ENCODE measurements at places on chromosomes 5 and 9.

GRCh38 chr9:18861609-18862544 lies 171.1 kb downstream of the SAXO1 start:
- DNase-seq, result peak; percentile 51

DNA sequence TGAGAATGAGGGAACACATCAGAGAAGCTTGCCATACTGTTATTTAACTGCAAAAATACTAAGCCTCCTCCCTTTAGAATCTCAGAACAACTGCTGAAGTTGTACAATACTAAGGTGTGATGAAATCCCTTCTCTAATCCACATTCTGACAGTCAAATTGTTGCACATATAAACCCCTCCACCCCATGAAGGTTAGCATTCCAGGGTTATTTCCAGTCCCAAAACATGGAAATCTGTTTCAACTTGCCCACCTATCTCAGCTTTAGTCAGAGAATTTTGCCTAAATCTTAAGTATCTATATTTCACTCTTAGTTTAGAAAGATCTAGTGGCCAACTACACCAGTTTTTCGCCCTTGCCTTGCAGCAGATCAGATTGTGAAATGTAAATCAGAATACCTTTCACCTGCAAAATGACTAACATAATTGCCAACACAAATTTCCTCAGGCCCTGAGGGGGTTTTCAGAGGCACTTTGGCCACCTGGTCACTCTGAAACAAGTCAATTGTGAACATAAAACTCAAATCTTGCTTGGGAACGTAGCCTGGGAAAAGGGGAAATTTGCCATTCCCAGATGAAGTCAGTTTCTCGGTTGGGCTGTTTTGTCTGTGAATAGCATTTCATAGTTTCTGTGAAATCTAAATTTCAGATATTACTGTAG lies 93.9 kb downstream of the EFNA5 start:
- no peak for DNase-seq

DNA sequence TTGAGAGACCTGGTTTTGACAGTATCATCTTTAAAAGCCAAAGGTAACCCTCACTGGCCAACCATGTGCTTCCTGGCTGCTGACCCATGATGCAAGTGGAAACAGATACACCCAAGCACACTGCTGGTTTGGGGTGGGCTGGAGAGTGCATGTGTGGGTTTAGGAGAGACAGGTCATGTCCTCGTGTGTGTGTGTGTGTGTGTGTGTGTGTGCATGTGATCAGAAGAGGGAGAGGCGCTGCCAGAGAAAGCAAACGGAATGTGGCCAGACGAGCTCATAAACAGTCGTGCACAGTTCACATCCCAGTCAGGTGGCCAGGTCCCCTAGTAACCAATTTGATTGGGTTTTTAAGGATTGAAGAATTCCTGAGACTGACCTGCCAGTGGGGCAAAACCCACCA lies 112.8 kb upstream of the ICE1 start:
- no peak for DNase-seq

DNA sequence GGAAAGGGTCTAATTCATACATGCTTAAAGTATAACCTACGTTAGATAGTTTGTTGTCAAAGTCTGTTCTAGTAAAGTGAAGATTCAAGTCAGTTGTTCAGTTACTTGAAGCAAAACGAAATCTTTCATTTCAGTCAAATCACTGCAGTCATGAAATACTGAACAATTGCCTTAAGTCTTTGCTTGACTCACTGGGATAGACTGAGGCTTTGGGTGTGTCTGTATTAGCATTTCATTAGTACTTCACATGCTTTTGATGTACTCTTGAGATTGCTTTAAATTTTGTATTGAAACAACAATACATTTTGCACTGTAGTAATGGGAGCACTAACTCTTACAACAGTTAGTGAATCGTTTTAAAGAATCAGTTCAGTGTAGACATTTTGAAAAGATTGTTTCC lies 4.0 kb upstream of the CMYA5 start:
- DNase-seq, result no peak

- DNase-seq, result no peak
Measured at GRCh38 chr9:107989544-107989943, 500.0 kb upstream of the KLF4 start.

- no peak for DNase-seq
Measured at GRCh38 chr5:53490747-53491146, 10.3 kb downstream of the FST start.

- no peak for DNase-seq
Measured at GRCh38 chr9:27535701-27536118, 6.1 kb upstream of the MOB3B start.

- no peak for DNase-seq
Measured at GRCh38 chr5:42628821-42629220, 127.8 kb upstream of the CCDC152 start.

DNA sequence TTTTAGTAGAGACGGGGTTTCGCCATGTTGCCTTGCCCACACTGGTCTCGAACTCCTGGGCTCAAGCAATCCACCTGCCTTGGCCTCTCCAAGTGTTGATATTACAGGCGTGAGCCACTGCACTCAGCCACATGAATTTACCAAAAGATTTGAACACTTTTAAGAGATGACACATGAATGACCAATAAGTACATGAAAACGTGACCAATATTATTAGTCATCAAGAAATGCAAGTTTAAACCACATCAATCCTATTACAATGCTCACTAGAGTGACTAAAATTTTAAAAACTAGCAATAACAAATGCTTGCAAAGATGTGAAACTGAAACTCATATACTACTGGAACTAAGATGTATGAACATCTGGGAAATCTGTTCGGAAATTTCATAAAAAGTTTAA lies 54.3 kb downstream of the NR6A1 start:
- DNase-seq, result no peak

DNA sequence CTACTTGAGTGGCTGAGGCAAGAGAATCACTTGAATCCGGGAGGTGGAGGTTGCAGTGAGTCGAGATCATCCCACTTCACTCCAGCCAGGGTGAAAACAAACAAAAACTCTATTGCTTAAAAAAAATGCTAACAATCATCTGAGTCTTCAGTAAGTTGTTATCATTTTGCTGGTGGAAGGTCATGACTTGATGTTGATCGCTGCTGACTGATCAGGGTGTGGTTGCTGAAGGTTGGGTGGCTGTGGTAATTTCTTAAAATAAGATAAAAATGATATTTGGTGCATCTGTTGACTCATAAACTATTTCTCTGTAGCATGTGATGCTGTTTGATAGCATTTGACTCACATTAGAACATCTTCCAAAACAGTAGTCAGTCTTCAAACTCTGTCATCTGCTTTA lies 349.4 kb upstream of the PAPPA start:
- no peak for DNase-seq

- DNase-seq, result no peak
Measured at GRCh38 chr5:67182301-67182790, 14.3 kb downstream of the CD180 start.

DNA sequence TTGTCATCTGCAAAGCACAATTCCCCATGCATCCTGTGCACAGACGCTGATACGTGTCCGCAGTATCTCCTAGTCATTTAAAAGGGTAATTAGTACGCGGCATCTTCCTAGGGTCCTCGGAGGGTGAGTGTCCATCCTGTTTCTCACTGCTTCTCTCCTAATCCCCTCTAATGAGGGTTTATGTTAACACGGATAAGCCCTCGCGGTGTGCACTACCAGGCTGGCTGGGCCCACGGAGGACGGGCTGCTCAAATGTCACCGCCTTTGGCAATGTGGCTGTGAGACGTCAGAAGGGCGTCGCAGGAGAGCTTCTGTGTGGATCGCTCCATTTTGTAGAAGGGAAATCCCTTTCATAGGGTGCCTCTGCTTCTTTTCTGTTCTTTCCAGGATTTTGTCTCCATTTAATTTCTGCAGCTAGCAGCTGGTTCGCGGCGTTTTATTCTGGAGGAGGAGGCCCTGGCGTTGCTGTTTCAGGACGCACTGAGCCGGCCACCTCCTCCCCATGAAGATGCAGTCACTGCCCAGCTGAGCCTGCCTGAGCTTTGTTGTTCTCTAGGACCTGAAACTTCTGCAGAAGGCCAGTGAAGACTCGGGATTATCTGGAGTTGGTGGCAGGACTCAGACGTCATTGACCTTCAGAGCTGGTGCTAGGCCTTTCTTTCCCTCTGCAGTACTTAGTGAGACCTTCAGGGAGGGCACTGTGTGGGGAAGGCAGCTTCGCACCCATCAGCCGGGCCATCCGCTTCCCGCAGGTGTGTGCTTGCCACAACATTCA lies 326.1 kb upstream of the IRX1 start:
- DNase-seq, result no peak

DNA sequence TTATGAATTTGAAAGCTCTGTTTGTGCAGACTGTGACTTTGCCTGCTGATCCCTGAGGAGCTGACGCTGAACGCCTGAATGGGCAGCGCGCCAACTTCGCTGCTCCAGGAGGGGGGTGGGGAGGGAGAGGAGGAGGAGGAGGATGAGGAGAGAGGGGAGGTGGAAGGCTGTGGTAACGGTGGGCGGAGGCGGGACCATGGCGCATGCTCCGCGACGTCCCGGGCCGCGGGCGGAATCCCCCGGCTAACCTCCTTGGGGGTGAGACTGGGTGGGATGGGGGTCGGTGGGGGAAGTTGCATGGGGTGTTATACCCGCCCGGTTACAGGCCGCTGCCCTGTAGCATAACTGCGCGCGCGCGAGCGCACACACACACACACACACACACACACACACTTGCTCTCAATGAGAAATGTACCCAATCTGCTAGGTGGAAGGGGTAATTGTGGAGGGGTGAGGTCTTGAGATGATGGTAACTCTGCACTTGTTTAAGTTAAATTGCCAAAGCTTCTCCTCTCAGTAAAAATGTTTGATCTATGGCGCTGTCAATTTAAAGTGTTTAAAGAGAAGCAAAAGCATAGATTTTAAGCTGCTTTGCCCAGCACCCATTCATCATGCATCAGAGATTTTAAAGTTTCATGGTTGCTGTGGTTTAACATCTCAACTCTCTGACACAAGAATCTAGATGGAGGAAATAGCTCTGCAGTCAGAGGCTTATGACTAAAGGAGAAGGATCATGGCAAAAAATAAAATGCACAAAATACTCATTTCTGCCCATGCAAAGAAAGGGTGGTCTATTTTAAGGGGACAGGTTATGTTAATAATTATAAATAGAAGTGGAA lies 76.6 kb upstream of the TBCA start:
- DNase-seq, result peak; percentile 52

- DNase-seq, result no peak
Measured at GRCh38 chr9:83526901-83527300, 11.3 kb downstream of the FRMD3 start.

- DNase-seq, result no peak
Measured at GRCh38 chr5:31144364-31144763, 49.1 kb upstream of the CDH6 start.

DNA sequence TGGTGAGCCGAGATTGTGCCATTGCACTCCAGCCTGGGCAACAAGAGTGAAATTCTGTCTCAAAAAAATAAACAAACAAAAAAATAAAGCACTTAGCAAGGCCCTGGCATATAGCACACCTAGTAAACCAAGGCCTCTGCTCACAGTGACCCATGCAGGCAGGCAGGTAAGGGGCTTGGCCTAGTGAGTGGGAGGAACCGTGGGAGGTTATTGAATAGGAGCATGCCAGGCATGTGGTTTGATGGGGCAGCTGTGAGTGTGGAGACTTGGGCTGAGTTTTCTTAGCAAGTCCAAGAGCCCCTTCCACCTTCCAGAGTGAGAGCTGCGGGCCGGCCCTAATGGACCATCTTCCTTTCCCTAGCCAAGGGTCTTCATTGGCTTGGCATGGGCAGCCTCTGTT lies 4.5 kb upstream of the NDST1 start:
- DNase-seq, result no peak

- no peak for DNase-seq
Measured at GRCh38 chr9:126146254-126147145, 180.1 kb upstream of the MVB12B start.

- DNase-seq, result no peak
Measured at GRCh38 chr5:37789991-37790390, 49.9 kb downstream of the GDNF start.

- DNase-seq, result no peak
Measured at GRCh38 chr9:70040376-70040903, 3.2 kb upstream of the MAMDC2 start.

DNA sequence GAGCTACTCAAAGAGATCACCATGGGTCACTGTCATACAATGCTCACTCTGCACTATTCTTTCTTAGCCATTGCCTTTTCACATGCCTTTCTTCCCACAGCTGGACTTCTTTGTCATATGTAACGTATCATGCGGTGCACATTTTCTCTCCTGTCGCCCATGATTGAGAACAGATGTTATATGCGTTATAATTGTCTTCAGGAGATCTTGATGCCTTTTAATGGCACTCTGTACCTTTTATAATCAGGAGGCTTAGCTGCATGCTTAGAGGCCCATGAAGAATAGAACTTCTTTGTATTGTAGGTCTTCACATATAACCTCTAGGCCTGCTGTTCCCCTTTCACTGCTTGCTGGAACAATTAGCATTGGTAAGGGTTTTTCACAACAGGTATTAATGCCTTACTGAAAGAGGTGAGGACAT lies 436.1 kb downstream of the CDH10 start:
- DNase-seq, result no peak

- no peak for DNase-seq
Measured at GRCh38 chr9:5085993-5086392, 99.4 kb downstream of the INSL6 start.

- no peak for DNase-seq
Measured at GRCh38 chr5:32710550-32711361, at the start of gene NPR3. Gene NPR3, plus strand, starts transcription at chr5:32711321. Its CDS starts 456 bp downstream, at chr5:32711777.

GRCh38 chr9:2597483-2597882 lies 24.1 kb upstream of the VLDLR start:
- DNase-seq, result no peak

GRCh38 chr5:160534125-160534524 lies 112.5 kb downstream of the PTTG1 start:
- no peak for DNase-seq

GRCh38 chr5:2170761-2171160 lies 288.0 kb upstream of the IRX4 start:
- DNase-seq, result no peak

GRCh38 chr5:54470677-54471076 lies 15.2 kb downstream of the HSPB3 start:
- DNase-seq, result peak; percentile 42

GRCh38 chr9:73146111-73146815 lies 5.4 kb upstream of the ANXA1 start:
- DNase-seq, result no peak

DNA sequence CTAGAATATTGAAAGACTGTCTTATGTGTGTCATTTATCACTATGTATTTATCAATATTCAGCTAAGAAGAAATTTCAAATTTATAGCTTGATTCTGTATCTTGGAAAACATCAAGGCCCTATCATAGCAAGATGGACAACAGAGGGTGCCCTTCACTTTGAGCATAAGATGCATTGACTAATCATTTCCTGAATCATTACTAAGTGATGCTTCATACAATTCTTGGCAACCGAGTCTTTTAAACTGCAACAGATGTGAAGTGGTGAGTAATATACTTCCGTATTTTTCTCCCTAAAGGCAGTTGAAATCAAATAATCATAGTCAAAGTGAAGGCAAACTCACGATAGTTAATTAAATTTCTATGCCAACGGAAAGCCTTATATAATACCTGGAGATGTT lies 318.6 kb upstream of the RGMB start:
- peak; percentile 93 for DNase-seq

GRCh38 chr9:25573281-25573680 lies 105.0 kb downstream of the TUSC1 start:
- DNase-seq, result no peak

GRCh38 chr9:76528642-76529190 lies 69.7 kb downstream of the GCNT1 start:
- no peak for DNase-seq
